ELR (cell line): ENCODE measurements at places on chromosomes 3 and 15.

DNA sequence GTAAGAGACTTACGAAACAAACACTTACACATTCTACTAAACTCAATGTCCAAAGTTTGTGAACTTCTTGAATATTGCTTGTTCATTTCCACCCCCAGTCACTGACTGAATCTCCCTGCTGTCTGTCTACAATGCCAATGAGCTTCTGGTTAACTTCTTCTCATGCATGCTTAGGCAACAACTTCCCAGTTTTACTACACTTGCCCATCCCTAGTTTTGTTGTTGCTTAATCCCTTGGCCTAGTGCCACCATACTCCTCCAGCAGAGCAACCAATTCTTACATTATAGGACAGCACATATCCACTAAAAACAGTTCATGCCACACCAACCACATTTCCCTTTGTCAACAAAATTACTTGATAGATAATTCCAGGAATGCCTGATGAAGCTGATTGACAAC is 40.9 kb upstream of the CCR2 start:
- no peak for DNase-seq

DNA sequence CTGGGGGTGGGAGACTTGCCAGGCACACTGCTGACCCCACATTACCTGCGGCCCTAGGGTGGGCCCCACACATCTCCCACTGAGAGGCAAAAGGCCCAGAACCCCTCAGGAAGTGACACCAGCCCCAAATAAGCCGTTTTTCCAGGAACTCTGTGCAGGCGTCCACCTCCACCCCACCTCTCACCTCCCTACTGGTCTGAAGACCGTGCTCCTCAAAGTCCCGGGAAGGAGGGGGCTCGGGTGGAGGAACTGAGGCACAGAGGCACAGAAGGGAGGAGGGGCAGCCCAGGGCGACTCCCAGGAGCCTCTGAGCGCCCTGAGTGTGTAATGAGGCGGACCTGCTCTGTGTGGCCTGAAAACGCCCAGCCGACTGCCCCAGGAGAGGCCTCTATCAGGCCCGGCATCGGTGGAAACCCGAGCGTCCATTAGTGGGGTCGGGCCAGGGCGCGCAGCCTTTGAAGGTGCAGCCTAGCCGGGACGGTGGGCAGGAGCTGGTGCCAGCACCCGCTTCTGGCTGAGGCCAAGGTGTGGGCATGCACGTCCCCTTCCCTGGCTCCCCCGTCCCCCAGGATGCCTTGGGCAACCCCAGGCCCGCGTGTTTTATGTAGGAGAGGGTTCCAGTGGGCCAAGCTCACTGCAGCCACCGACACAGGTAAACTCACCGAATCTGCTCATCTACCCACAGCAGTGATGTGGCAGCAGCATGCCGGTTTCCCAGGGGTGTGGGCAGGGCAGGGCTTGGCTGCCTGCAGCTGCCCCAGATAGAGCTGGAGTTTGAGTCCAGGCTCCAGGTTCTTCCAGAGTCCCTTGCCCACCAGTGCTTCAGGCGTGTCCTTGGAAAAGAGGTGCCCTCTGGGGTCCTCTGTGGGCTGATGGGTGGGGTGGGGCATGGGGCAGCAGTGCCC is 55.8 kb downstream of the DNAJB8 start:
- DNase-seq, result no peak

DNA sequence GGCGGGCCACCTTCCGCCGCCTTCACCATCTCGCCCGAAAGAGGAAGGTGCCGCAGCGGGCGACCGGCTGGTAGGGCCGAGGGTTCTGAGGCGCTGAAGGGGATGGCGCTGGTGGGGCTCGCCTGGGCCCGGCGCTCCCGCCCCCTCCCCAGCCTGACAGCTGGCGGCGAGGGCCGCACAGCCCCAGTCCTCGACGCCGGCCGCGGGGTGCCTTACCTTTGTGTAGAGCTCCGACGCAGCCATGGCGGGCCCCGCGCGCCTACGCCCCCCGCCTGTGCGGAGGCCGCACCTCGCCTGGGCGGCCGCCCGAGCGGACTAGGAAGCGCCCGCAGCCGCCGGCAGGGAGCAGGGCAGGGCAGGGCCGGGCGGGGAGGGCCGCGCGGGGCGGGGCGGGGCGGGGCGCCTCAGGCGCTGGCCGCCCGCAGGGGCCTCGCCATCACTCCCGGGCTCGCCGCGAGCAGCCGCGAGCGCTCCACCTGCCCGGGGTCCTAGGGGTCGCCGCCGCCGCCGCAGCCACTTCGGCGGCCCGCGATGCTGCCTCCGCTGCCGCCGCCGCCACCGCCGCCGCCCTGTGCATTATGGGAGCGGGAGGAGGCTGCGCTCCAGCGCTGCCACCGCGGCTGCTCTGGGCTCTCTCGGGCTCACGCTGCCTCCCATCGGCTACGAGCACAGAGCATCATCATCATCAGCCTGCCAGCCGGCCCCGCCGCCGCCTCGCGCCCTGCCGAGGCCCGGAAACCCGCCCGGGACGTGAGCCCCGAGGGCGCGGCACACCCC is at the start of gene MYO5A:
Gene MYO5A (minus strand): TSS at position 317 of the 777 bp plus-strand sequence. CDS start 74 bp downstream, at position 243.
- peak; percentile 78 for DNase-seq

DNA sequence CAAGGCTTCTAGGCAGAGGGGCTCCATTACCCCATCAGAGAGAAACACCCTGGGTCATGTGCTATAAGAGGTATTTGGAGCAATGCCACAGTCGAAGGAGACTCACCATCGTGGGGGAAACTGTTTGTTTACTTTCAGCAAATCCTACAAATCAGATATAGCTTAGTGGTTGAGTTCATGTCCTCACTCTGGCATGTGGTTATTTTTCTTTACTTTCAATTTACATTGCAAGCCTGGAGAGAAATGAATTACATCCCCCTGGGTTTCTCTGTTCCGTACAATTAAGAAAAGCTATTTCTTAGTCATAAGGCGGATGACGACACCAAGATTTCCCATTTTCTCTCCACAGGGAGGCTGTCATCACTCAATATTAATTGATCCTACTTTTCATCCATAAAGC is 36.9 kb downstream of the RFTN1 start:
- DNase-seq, result peak; percentile 94

- DNase-seq, result no peak
Measured at GRCh38 chr15:90015294-90015693, 14.2 kb downstream of the ZNF710 start.

DNA sequence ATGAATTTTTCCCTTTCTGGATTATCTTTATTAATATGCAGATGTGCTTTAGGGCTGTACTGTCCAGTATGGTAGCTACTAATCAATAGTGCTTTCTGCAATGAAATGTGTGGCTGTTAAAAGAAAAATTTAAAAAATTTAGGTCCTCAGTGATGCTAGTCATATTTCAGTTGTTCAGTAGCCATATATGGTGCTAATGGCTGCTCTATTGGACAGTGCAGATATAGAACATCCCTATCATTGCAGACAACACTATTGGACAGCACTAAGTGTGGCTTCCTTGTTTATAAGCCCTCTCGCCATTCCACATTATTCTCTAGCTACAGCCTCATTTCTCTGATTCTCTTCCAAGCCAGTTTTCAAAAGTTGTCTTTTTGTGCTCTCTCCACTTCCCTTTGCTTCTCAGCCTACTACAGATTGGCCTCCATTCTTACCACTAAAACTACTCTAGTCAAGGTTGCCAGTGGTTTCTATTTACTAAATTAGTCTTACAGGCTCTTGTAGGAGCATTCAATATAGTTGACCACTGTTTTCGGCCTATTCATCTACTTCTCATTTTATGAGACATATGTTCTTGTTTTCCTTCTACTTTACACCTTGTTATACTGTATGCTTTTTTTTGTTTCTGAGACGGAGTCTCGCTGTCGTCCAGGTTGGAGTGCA is 9.5 kb downstream of the MAPK6 start:
- no peak for DNase-seq

DNA sequence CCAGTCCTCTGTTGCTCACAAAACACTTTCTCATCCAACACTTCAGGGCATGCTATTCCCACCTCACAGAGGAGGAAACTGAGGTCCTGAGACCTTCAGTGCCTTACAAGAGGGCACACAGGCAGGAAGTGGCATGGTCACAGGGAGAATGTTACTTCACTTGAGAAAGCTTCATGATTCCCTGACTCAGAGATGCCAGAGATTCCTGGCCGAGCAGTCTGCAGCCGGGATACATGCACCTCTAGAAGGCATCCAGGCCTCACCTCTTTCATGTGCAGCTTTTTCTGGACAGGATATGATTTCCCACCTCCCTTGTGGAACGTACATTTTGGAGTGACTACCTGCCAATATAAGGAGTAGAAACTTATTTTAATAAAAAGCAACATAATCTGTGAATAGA is 2.8 kb upstream of the SST start:
- peak; percentile 33 for DNase-seq

DNA sequence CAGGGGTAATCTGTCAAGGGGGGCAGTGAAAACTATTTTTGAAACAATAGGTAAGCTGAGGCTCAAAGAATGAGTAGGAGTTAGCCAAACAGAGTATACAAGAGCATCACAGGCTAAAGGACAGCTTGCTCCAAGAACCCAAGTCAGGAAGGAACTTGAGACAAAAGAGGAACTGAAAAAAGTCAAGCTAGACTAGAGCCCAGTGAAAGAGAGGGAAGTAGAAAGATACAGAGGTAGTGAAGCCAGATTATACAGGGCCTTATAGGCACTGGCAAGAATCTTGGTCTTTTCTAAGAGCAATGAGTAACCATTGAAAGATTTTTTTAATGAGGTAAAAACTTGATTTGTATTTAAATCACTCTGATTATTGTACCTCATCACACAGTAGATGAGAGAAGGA is 69.9 kb downstream of the FILIP1L start:
- no peak for DNase-seq

DNA sequence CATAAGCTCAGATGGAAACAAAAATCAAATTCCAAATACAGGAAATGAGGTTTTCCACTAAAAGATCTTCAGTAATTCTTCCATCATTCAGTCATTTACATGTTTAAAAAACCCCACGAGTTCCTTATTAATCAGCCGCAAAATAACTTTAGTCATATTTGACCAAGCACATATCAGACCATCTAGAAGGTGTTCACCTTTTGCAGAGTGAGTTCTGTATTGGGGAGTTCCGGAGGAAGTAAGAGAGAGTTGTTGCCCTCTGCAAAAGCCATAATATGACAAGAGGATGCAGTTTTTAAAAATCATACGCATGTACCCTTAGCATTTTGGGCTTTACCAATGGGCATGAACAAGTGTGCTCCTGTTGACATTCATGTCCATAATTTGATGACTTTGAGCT is 61.6 kb downstream of the CCR1 start:
- DNase-seq, result no peak

- no peak for DNase-seq
Measured at GRCh38 chr3:14214764-14215163, 36.1 kb downstream of the LSM3 start.

- no peak for DNase-seq
Measured at GRCh38 chr15:37619358-37620042, 314.9 kb upstream of the TMCO5A start.

DNA sequence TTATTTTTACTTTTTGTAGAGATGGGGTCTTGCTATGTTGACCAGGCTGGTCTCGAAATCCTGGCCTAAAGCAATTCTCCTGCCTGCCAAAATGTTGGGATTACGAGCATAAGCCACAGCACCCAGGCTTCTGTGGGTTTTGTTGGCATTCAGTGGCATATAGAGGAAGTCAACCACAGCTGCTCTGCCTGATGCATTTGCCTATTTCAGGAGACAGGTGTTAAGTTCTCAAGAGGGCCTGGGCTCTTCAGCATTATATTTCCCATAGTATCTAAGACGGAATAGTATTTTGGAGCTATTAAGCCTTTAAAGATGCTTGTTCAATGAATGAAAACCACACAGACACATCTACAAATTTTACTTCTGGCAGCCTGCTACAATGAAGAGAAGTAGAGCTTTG is 73.5 kb upstream of the CSPG5 start:
- no peak for DNase-seq

DNA sequence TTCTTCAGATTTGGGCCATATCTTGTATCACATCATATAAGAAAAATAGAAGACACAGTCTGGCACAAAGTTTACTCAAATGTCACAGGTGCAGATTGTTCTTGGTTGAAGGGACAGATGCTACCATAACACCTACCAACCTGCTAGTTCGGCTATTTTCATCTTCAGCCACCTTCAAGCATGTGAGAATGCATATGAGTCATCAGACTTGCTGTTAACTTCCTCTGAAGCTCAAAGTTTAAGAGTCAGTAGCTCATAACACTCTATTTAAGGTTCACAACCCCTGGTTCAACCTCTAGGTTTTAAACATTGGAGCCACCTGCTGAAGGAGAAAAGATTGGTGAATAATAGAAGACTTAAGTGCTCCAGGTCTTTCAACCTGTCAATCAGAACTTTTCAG is 522.8 kb downstream of the NLGN1 start:
- DNase-seq, result peak; percentile 69

GRCh38 chr15:90143166-90143655 is 40.9 kb upstream of the IDH2 start:
- DNase-seq, result peak; percentile 55

GRCh38 chr3:19248767-19249166 is 100.5 kb downstream of the KCNH8 start:
- DNase-seq, result no peak

DNA sequence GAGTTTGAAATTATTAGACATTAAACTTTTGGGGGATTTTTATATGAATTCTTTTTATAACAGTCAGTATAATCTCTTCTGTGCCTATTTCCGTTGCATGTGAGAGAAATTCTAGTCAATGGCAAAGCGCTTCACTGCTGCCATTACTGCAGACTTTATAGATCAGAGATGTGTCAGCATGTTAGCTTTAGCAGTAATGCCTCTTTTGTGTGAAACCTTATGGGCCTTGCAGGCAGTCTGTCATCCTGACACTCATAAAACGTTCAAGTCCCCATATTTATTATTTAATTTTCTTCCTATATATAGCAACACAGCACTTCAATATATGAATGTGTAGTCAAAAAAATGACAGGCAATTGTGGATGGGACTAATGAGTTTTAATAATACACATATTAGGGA is 191.0 kb downstream of the NLGN1 start:
- no peak for DNase-seq
